Nucleus accumbens (tissue), 56 donors: ENCODE measurements at places on chromosomes 1 and 21.

GRCh38 chr1:162696286-162696862 lies 64.1 kb downstream of the DDR2 start:
- no peak for DNase-seq

DNA sequence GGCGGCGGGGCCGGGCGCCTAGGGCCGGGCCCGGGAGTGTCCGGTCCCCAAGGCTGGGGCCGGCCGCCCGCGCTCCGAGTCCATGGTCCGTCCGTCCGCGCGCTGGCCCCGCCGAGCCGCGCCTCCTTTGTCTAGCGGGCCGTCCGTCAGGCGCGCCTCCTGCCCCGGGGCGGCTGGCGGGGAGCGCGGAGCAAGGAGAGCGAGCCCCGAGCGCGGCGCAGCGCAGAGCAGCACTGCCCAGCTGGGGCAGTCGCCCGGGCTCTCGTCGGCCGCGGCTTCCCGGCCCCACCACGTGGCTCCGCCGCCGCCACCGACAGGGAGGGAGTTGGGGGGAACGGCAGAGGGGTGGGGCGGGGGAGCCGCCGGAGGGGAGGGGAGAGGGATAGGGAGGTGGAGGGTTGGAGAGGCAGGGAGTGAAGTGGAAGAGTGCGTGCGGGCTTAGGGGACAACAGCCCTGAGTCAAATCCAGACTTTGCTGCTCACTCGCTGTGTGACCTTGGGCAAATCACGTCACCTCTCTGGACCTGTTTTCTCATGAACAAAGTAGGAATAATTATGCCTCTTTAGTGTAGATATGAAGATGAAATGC lies at the start of gene NKAIN1:
NKAIN1 (minus strand) TSS at position 235 of the 589 bp plus-strand sequence. CDS start 340 bp downstream, outside the sequence.
- no peak for DNase-seq

DNA sequence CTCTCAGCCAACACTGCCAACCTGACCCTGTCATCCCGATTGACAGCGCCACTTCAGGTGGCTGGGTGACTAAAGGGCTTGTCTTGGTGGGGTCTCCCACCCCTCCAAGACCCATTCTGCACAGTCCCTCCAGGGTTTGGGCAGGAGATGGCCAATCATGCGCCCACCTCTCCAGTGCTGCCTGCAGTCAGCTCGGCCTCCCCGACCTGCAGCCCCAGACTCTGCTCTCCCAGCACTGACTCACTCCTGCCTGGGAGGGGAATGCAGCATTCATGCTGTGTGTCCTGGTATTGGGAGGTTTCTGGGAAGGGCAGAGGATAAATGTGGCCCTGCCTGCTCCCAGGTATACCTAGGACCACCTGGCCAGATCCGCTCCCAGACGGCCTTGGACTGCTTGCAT lies 9.7 kb downstream of the TMEM81 start:
- DNase-seq, result no peak

DNA sequence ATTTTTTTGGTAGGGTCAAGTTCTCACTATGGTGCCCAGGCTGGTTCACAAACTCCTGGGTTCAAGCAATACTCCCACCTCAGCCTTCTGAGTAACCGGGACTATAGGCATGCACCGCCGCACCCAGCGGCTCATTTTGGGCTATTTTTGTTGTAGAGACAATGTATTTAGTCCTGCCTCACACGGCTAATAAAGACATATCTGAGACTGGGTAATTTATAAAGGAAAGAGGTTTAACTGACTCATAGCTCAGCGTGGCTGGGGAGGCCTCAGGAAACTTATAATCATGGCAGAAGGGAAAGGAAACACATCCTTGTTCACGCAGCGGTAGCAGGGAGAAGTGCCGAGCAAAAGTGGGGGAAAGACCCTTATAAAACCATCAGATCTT lies 4.2 kb downstream of the CELA2A start:
- no peak for DNase-seq

DNA sequence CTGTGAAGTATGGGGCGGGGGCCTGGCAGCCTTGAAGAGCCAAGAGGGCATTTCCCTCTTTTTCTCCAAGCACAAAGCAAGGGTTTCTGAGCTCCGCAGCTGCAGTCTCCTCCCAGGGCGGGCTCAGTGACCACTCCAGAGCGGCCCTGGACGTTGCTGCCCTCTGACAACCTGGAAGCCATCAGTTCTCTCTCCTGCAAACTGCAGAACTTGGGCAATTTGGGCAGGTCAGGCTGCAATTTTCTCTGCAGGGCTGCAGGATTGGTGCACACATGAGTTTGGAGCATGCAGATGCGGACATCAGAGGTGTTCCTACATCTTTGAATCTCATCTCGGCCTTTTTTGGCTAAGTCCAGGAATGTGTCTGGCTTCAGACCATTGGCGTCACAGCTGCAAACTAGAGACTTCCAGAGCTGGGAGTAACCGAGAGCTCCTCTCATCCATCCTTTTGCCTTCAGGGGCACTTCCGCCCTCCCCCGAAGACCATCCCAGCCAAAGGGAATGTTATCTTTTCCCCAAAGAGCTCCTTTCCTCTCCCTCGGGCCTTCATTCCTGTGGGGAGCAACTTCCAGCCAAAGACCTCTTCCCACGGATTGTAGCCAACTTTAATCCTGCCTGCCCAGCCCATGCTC lies 139.6 kb upstream of the WNT4 start:
- DNase-seq, result no peak

- no peak for DNase-seq
Observed at GRCh38 chr1:85707267-85707989, 805 bp downstream of the ZNHIT6 start.

DNA sequence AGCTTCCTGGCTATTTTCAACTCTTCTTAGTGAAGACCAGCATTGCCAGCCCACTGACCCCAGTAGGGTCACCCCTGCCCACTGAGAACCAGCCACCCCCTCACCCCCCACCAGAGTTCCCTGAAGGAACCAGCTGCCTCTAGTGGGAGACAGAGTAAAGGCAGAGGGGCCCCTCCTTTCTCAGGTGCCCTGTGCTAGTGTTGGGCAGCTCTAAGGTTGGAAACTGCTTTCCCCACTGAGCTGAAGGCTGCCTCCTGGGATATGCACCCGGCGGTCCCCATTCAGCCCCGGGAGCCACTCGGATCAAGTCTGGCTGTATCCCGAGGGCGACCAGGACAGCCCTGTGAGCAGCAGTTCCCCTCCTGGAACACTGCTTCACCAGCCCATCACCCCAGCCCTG lies 111.0 kb downstream of the PGBD5 start:
- no peak for DNase-seq

GRCh38 chr1:185933580-185933979 lies 199.4 kb downstream of the HMCN1 start:
- DNase-seq, result no peak

- DNase-seq, result no peak
Observed at GRCh38 chr1:54271341-54271740, 71.4 kb downstream of the MRPL37 start.

- DNase-seq, result no peak
Observed at GRCh38 chr1:94332952-94333351, 85.2 kb upstream of the ABCD3 start.

- DNase-seq, result no peak
Observed at GRCh38 chr1:209041927-209042326, 541.6 kb upstream of the CAMK1G start.

DNA sequence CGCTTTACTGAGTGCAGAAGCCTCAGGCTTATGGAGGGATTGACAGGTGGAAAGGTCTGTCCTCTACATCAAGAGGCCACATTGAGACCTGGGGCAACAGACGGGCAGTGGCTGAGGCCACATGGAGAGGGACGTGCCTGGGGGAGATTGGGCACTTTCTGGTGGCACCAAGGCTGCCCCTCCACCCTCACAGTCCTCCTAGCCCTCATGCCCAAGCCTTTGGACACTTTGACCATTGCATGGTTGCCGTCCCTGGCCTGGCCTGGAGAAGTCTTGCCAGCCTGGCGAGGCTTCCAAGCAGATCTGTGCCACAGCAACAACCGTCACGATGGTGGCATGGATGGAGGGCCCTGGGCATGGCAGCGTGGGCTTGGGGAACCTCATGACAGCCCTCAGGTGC lies 192.1 kb upstream of the VAMP3 start:
- DNase-seq, result no peak

DNA sequence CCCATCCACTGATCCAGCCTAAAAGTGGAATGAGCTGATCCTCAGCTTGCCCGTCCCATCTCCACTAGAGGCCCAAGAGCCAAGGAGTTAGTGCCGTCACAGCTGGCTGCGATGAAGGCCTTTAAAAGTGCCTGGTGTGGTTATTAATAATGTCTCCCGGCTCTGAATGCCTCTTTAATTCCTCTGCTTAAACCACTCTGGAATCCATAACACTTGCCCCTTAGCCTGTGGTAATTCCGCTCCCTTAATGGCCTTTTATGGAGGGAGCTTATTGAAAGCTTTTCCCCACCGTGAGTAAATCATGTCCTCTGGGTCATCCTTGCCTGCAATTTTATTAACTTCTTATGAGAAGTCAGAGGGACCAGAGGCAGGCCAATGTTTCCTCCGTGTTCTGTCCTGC lies 55.4 kb downstream of the UBIAD1 start:
- no peak for DNase-seq

DNA sequence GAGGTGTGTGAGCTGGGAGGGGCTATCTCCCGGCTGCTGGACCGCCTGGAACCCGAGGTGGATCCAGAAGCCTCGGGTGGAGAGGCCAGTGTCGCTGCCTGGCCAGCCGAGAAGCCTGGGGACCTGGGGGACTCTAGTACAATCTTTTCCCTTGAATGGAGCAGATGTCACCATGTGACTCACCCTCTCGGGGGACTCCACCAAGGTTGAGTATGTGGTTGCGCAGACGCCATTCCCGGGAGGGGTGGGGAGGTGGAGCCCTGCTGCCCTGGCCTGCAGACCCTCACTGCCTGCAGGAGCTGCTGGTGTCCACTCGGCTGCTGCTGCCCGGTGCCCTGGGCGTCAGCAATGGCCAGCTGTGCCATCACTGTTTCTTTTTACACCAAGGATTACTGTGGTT lies 40.3 kb downstream of the TP73 start:
- DNase-seq, result no peak

GRCh38 chr1:51445351-51446090 lies 73.5 kb downstream of the EPS15 start:
- DNase-seq, result no peak

- no peak for DNase-seq
Observed at GRCh38 chr1:53545663-53546408, 86.6 kb downstream of the DMRTB1 start.

- no peak for DNase-seq
Observed at GRCh38 chr1:79827446-79827845, 820.9 kb upstream of the ADGRL4 start.

GRCh38 chr1:117215019-117215418 lies 4.3 kb upstream of the VTCN1 start:
- DNase-seq, result no peak

GRCh38 chr1:154849645-154850131 lies 20.4 kb downstream of the KCNN3 start:
- DNase-seq, result no peak

- DNase-seq, result no peak
Observed at GRCh38 chr1:30087465-30087864, 635.9 kb downstream of the MATN1 start.
